ENCODE measurements at places on chromosomes 16 and 17.

DNA sequence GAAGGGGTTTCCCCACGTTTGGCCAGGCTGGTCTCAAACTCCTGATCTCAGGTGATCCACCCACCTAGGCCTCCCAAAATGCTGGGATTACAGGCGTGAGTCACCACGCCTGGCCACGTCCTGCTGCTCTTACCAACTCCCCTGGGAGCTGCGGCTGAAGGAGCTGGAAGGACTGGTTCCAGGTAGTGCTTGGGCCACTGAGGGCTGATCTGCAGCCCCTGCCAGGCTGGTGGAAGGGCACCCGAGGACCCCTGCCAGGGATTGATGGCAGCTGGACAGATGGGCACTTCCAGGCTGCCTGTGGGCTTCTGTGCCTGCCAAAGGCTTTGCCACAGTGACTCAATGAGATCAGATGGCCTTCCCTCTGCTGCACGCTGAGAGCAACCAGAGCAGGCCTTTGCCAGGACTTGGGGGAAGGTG lies 2.3 kb downstream of the OXLD1 start:
- no peak for DNase-seq

DNA sequence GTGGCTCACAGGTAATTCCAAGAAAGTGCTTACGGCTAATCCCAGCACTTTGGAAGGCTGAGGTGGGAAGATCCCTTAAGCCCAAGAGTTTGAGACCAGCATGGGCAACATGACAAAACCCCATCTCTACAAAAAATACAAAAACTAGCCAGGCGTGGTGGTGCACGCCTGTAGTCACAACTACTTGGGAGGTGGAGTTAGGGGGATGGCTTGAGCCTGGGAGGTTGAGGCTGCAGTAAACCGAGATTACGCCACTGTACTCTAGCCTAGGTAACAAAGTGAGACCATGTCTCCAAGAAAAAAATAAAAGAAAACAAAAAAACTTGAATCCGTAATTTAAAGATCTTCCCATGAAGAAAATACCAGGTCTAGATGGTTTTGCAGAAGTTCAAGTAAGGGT lies 5.0 kb downstream of the ICAM2 start:
- DNase-seq: no peak

DNA sequence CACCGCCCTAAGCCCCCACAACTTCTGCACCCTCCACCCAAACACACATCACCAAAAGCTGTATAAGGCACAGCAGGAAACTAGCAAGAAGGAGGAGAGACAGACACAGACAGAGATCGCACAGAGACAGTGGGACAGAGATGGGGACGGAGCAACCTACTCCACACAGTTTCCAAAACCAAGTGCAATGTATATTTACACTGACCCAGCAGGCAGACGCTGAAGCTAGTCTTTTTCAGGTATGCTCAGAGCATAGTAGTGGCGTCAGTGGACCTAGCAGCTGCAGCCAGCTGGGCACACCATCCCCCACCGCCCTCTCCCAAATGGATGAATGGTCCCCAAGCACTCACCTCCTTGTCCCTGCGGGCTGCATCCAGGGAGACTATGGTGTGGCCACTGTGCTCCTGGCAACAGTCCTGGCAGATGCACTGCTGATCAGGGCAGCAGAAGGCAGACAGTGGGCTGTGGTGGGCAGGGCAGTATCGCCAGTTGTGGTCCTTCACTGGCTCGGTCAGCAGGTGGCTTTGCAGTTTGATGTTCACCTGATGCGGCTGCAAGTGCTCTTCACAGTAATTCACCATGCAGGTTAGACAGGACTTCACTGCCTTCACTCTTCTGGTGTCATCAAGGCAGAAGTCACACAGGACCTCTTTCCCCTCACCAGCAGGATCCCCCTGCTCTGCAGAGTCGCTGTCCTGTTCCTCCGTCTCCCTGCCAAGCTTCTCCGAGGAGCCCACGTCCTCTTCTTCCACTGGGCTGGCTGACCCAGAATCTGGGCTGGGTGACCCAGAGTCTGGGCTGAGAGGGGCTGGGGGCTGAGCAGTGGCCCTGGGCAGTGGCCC lies 31.5 kb upstream of the FBXW10B start:
- no peak for DNase-seq

DNA sequence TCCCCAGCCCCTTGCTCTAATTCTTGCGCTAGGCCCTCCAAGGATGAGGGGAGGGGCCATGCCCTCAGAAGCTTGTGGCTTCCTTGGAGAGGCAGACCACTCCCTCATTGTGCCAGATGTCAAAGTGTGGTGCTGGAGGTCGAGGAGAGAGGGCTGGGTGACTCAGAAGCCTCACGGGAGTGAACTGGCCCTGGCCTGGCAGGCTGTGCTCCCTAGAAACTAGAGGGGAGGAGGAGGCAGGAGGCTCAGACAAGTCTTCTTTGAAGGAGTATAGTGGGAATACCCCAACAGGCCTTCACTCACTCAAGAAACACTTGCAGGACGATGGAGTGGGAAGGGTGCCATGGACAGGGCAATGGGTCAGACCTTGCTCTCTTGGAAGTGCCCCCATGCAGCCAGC lies 18.5 kb downstream of the ANKRD40 start:
- no peak for DNase-seq

DNA sequence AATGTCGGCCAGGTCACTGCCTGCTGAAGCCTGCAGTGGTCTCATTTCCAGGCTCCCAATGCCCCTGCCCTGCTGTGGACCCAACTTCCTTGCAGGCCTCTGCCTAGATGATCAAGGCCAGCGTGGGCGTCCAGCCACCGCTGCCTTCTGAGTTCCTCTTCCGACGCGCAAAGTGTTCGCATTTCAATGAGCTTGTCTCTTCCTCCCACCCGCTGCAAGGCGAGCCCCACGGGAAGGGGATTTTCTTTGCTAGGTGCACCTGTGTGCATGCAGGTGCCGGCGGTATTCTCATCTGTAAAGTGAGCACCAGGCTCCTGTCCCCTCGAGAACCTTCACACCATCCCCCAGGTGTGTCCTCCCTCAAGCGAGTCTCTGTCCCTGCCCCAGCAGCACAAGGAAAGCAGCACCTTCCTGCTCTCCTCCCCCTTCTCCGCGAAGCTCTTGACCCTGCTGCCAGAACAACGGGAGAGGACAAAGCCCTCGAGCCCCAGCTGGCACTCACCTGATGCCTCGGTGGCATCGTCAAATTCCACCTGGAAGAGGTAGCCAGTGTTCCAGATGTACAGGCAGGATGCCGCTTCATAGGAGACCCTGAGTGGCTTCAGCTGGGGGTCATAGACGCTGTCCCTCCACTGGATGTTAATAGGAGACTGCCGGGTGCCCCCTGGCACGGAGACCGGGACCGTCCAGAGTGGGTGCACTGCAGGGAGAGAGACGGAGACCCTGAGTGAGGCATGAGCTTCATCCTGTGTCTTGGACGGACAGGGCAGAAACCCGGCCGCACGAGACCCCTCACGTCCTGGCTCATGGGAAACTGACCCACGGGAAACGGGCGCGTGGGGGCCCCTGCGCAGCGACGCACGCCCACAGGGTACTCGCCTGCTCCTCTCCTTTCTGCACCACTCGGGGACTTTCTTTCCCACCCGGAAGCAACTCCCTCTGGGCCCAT lies 9.8 kb downstream of the CA5A start:
- DNase-seq: peak; percentile 95

DNA sequence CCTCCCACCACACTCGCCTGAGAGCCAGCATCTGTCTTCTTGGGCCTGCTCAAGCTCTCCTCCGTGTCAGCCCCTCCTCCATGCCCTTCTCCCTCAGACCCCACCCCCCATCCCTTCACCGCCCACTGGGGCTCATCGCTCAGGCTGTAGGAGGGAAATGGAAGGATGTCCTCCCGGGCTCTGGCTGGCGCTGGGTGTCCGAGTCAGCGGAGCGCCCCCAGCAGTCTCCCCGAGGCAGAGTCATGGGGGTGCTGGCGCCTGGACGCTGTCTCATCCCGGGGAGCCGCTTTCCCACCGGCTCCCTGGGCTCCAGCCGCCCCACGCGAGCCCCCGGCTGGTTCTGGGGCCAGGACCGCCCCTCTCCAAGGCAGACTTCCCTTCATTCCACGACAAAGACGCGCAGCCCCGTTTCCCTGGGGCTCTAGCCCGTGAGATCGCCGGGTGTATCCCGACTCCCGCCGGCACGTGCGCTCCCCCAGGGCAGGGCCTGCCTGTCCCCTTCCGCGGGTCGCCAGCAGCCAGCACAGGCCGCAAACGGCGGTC lies 428 bp upstream of the ANTKMT start:
- DNase-seq: no peak

DNA sequence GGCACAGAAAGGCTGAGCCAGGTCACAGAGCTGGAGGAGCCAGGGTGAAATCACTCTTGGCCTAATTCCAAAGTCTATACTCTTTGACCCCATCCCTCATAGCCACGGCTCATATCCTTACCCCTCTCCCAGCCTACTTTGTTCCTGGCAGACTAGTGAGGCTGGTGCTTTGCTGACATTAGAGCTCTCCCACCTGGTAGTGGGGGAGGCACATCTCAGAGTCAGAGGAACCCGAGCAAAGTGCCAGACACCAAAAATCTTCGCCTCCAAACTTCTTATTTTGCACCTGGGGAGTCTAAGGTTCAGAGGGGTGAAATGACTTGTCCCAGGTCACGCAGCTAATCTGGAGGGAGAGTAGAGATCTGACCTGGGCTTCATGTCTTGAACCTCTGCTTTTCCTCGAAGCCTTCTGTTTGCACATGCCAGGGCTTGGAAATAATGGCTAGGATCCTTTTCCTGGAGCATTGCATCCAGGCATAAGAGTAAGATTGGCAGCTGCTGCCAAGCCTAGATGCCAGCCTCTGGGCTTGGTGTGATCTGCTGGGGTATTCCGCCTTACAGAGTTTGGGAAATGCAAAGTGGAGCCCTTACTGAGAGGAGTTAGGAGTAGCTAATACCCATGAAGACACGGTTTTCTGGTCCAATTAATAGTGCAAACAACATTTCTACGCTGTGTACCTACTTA lies 126.9 kb downstream of the SPACA3 start:
- no peak for DNase-seq

DNA sequence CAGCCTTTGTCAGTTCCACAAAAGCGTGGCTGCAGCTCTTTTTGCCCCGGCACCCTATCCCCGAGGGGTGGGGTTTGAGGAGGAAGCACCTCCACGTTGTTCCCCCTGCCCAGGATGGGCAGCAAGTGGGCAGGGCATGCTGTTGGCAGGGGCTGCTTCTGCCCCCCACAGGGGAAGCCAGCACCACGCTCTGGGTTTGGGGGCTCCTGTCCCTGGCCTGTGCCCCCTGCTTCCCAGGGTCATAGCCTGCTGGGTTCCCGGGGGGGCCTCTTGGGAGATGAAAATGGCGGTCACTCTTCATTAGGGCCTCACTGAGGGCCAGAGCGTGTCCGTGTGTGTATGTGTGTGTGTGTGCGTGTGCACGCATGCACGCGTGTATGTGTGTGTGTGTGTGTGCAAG lies 22.8 kb downstream of the LASP1 start:
- no peak for DNase-seq

DNA sequence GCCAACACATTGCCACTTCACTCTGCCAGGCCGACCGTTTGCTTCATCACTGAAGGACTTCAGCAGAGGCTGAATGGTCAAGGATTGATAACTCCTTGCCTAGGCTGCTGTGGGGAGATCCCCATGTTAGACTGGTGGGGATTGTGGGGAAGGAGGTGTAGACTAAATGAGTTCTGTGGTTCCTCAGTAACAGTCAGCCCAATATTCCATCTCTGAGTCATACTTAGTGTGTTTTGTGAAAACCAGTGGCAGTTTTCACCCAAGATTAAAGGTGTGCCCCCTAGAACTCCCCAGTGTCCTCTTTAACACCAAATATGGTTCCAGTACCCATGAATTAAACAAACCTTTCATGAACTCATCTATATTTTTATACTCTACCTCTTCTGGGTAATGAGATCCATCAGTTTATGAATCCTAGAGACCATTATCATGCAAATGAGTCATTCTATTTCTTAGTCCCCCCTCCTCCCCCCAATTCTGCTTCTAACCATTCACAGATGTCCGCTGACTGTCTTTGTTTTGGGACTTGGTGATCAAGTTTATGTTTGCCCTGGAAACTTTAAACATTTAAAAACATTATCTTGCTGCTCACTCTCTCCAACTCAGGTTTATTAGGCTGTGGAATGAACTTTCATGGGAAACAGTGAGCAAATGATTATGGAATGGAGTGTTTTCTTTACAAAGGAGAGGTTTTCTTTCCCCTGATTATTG lies 66.8 kb upstream of the GAS7 start:
- no peak for DNase-seq

- no peak for DNase-seq
These were observed 91.3 kb upstream of the PLEKHM1 start for GRCh38 chr17:45581860-45582259.

GRCh38 chr16:50616883-50617645 lies 64.0 kb downstream of the SNX20 start:
- no peak for DNase-seq

GRCh38 chr17:80695979-80696378 lies 151.3 kb downstream of the RPTOR start:
- DNase-seq: no peak

GRCh38 chr17:28982131-28982793 lies 23.6 kb downstream of the SEZ6 start:
- peak; percentile 95 for DNase-seq

DNA sequence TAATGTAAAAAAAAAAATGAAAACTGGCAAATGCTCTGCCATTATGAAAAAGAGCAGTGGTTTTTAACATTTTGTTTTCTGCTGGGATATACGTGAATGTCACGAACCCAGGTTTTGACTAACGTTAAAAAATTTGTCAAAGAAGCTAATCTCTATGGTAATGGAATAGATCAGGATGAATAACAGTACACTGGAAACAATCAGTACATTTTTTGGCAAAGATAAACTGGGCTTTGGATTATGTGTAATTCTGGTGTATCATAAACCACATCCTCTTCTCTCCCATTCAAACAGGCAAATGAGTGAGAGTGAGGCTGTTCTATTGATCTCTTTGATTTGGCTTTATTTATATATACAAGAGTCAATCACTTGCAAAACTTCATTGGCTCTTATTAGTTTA lies 207.0 kb upstream of the IRX3 start:
- no peak for DNase-seq

- no peak for DNase-seq
These were observed 38.4 kb upstream of the STAC2 start for GRCh38 chr17:39264119-39264518.

DNA sequence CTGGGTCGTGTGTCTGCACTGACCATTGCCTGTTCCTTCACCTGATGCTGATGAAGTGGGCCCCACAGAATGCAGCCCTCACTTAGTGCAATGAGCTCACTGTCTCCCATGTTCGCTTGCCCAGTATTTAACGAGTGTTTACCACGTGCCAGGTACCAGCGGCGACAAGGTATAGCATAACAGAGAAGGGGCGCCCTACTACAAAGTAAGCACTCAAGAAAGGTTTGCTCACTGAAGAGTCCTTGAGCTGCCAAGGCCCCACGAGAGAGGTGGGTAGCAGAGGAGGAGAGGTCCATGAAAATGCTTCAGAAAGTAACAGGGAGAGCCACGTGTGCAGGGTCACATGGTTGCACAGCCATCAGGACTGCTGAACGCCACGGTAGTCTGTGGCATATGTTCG lies 230.0 kb downstream of the NTN1 start:
- DNase-seq: no peak

- DNase-seq: peak; percentile 43
These were observed 114.0 kb downstream of the C16orf95 start for GRCh38 chr16:87203060-87203656.
